Spinal cord (tissue), 10 donors: ENCODE measurements at places on chromosomes 7 and 10. TPM values are rescaled to one million over a fixed set of nuclear protein-coding genes. Genes with fewer than 3 reads are reported as not detected.

Gene ITGB8
- total RNA-seq, result 57.4 TPM

Gene PLXDC2
- total RNA-seq, result 83.1 TPM

Gene FAM53B
- 21.8 TPM for total RNA-seq

Gene HOXA3
- 6.2 TPM for total RNA-seq

Gene PIK3AP1
- 4.3 TPM for total RNA-seq

Gene OPN1SW
- total RNA-seq, result not detected

DNA sequence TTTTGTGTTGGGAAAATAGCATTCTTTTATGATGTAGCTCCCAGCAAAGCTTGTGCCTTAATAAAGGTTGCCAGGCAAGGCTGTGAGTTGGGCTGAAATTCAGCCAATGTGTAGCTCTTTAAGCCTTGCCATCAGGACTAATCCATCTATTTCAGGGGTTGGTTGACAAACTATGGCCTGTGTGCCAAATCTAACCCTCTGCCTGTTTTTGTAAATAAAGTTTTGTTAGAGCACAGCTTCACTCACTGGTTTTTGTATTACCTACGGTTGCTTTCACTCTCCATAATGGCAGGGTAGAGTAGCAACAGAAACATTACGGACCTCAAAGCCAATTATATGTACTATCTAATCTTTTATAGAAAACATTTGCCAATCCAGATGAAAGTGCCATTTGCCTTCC lies 638.1 kb upstream of the POT1 start:
- DNase-seq, result peak; percentile 42

DNA sequence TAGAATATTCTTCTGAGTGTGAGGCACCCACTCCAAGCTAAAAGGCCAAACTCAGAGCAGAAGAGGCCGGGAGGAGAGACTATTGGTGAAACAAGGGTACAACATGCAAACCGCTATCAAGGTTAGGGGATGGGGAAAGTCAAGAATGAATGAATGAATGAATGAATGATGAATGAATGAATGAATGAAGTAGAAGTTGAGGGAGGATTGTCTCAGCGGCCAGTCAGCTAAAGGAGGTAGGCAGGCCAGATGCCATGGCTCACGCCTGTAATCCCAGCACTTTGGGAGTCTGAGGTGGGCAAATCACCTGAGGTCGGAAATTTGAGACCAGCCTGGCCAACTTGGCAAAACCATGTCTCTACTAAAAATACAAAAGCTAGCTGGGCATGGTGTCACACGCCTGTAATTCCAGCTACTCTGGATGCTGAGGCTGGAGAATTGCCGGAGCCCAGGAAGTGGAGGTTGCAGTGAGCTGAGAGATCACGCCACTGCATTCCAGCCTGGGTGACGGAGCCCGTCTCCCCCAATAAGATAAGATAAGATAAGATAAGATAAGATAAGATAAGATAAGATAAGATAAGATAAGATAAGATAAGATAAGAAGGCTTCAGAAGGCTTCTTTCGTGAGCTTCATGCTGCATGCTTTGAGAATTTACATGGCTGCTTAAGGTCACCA lies 250.8 kb downstream of the CCDC3 start:
- no peak for DNase-seq
